ENCODE measurements at places on chromosomes 13 and 19.

GRCh38 chr13:95382916-95383315 lies 81.7 kb upstream of the ABCC4 start:
- DNase-seq, result no peak

DNA sequence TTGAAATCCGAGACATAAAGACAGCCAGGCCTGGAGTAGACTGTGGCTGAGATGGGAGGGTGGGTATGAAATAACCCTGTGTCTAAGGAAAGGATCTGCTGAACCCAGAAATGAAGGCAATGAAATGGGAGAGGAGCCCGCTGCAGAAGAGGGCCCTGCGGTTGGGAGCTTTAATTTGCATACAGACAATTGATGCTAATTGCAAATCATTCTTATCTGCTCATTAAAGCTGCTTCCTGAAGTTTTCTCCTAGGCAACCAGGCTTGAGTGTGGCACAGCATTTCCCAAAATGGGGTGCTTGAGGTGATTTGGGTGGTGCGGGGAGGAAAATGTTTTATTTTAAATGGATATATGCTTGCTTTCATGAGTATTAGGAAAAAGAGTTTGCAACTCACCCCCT lies 55.4 kb downstream of the DPF1 start:
- no peak for DNase-seq

- DNase-seq, result peak; percentile 69
Measured at GRCh38 chr19:40190891-40191835, at the start of gene MAP3K10. MAP3K10 (plus strand) TSS chr19:40191426; CDS start chr19:40192032, 606 bp downstream.

DNA sequence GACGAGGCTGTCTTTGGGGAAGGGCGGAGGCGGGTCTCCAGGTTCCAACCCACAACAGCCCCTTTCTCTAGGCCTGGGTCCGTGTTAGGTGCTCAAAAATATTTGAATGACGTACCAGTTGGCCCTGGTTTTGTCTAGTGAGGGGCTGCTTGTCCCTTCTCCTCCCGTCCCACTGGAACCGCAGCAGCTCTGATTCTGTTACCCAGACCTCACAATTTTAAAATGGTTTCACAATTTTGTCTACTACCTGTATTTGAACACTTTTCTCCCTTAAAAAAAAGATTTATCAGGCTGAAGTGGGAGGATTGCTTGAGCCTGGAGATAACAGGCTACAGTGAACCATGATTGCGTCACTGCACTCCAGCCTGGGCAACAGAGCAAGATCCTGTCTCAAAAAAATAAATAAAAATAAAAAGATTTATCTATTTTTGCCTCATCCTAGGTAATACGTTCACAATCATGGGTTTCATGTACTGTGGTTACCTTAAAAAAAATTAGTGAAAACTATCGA lies 1.3 kb upstream of the IRF2BP1 start:
- no peak for DNase-seq

DNA sequence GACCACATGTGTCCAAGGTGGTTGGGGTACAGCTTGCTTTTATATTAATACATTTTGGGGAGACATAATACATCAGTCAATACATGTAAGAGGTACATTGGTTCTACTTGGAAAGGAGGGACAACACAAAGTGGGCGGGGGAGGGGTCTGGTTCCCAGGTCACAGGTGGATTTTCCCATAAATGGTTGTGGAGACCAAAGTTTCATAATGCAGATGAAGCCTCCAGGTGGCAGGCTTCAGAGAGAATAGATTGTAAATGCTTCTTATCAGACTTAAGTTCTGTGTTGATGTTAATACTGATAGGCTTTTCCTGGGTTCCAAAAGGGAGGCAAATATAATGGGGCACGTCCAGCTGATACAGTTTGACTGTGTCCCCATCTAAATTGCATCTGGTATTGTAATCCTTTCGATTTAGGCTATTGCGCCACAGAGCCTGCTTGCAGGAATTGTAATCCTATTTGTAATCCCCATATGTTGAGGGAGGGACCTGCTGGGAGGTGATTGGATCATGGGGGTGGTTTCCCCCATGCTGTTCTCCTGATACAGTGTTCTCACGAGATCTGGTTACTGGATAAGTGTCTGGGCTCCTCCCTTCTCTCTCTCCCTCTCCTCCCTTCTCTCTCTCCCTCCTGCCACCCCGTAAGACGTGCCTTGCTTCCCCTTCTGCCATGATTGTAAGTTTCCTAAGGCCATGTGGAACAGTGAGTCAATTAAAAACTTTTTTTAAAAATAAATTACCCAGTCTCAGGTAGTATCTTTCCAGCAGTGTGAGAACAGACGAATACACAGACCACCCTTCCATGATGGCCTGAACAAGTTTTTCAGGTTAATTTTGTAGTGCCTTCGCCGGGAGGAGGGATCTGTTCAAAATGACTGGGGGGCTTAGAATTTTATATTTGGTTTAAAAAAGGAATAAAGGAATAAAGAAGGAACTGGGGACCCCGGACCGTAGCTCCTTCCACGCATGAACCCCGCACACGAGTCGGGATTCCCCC lies 44.9 kb downstream of the ZNF823 start:
- no peak for DNase-seq

DNA sequence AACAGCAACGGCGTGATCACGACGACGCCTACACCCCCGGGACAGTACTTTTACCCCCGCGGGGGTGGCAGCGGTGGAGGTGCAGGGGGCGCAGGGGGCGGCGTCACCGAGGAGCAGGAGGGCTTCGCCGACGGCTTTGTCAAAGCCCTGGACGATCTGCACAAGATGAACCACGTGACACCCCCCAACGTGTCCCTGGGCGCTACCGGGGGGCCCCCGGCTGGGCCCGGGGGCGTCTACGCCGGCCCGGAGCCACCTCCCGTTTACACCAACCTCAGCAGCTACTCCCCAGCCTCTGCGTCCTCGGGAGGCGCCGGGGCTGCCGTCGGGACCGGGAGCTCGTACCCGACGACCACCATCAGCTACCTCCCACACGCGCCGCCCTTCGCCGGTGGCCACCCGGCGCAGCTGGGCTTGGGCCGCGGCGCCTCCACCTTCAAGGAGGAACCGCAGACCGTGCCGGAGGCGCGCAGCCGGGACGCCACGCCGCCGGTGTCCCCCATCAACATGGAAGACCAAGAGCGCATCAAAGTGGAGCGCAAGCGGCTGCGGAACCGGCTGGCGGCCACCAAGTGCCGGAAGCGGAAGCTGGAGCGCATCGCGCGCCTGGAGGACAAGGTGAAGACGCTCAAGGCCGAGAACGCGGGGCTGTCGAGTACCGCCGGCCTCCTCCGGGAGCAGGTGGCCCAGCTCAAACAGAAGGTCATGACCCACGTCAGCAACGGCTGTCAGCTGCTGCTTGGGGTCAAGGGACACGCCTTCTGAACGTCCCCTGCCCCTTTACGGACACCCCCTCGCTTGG lies 966 bp downstream of the JUNB start:
- peak; percentile 65 for DNase-seq

DNA sequence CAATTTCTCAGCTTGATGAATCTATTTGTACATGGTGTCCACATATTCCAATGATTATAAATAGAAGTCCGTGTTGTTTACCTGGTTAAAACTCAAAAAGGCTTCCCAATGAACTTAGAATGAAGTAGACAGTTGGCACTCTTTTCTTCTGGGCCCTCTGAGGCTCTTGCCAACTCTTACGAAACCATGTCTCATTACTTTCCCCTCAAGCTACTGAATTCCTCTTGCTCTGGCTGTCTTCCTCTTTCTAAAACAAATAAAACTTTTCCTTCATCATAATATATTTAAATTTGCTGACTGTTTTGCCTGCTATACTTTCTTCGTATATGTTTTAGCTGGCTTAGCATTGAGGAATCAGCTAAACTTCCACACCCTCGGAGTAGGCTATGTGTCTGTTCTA lies 139.7 kb downstream of the SLITRK6 start:
- DNase-seq, result no peak

DNA sequence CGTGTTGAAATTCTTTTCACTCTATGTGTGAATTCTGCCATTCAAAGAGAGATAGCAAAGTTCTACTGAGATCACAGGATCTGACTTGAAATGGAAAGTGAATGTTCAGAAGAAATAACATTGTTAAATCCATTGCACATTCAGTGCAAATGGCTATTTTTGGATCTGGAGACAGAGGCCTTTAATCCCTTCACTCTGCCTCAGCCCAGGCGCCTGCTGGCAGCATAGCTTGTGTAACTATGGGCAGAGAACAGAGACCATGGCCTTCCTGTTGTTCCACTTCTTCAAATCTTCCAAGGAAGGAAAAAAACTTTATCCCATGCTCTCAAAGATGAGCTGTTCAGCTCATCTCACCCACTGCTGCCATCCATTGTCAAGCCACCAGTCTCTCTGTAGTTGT lies 265.4 kb downstream of the LMO7 start:
- DNase-seq, result no peak

DNA sequence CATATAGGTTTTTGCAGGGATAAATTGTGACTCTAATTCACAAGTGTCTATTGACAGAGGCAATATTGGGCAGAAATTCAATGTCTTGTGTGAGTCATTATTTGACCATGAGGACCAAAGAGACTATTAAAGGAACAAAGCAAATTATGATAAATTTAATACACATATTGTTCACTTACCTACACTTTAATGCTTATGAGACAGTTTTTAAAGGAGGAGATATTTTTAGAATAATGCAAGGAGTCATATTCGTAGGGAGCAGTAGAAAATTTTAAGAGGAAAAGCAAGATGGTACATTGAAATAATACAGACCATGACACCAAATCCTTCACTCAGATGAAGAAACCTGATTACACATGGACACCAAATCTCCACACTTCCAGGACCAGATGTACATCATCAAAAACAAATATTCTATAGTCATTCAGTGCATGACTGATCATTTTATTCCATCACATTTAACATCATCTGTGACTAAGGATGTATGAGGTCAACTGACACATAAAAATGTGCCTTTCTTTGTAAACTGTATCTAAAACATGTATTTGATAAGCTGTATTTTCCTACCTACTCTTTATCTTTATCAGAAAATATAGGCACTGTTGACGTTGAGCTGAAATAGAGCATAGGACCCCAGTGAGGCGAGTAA lies 4.2 kb upstream of the OR7A17 start:
- no peak for DNase-seq

DNA sequence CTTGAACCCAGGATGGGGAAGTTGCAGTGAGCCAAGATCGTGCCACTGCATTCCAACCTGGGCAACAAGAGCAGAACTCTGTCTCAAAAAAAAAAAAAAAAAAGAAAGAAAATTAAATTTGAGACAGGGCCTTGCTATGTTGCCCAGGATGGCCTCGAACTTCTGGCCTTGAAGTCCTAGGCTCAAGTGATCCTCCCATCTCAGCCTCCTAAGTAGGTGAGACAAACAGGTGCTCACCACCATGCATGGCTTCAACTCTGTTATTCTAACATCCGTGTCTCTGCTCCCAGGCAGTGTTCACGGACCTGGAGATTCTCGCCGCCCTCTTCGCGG lies 40.3 kb downstream of the PDE4A start:
- DNase-seq, result no peak

DNA sequence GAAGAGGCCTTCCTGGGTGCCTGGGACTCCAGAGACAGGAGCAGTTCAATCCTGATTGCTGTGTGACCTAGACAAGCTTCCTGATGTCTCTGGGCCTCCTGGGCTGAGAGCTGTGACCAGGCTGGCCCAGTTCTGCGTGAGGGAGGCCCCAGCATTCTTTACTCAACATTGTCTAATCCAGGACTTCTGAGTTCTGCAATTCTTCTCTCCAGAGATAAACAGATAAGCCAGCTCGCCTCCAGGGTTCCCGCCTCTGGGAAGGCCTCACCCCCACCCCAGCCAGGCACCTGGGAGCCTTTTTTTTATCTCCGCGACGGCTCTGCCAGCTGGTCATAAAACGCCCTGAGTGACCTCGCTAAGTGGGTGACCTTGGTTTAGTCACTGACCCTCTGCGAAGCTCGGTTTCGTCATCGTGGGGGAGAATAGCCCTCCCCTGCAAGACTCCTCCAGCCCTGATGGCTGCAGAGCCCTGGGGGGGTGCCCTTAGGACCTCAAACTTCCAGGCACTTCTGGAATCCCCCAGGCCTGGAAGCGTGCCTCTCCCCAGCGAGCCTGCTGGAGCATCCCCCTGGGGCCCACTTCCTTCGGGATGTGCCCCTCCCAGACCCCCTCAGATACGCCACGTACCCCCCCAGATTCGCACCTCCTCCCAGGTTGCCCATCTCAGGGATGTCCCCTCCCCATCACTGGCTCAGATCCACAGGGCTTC lies 1.9 kb downstream of the SULT2B1 start:
- DNase-seq, result no peak

DNA sequence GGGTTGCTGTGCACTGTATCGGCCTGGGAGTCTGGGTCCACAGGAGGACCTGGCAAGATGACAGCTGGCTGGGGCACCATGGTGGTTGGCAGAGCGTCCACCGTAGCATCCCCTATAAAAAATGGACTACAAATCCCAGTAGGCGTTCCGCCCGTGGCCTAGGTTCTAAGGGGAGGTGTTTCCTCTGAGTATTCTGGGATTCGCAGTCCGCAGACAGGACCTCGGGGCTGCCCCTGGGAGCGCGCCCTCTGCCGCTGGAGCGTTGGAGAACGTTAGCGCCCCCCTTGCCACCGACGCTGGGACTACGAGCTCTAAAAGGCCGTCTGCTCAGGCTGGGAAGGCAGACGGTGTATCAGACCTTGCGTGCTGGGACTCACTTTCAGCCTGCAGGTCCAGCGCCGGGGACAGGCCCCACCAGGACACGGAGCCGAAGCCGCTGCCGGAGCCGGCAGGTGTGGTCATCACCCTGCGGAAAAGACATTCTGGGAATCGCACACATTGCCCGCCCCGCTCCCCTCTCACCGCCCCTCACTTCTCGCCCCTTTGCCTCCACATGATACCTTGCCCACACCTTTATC lies 372 bp downstream of the DNAAF3 start:
- DNase-seq, result peak; percentile 21

Data from activated CD4-positive, alpha-beta T cell treated with anti-CD3 and anti-CD28 coated beads, Interleukin-2, amount 50 U/mL, for 1 hour (primary cell).